Stimulated activated CD8-positive, alpha-beta memory T cell treated with anti-CD3 and anti-CD28 coated beads, Interleukin-4, amount 100 ng/mL, for 4 hours (primary cell): ENCODE measurements at places on chromosomes 3 and 15.

GRCh38 chr15:59437142-59437816 is 707 bp upstream of the FAM81A start:
- DNase-seq, result no peak

DNA sequence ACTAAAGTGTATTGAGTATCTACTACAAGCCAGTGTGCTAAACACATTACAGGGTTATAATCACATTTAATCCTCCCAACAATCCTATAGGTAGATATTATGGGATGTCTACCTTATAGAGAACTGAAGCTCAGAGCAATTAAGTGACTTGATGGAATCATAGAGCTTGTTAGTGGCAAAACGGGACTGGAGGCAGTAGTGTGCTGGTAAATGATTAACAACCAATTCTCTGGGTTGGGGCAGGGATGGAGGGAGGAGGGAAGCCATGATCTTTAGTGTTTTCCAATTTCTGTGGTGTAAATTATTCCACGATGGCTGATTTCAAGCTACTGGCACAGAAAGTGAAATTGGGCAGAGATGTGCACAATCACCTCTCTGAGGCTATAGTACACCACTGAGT is 18.5 kb upstream of the CSRNP1 start:
- DNase-seq, result no peak

DNA sequence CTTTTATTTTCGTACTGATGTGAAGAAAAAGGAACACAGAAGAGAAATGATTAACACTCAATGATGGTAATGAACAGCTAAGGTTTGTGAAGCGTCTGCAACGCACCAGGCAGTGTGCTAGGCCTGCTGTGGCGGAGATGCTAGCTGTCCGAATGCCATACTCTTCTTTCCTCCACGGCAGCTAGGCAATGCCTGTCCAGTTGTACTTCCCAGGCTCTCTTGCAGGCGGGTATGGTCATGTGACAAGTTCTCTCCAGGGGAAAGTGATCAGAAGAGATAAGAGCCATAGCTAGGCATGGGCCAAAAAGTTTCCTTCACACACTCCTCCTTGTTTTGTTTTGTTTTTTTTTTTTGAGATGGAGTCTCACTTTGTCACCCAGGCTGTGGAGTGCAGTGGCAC is 6.7 kb downstream of the TADA3 start:
- DNase-seq, result no peak

GRCh38 chr3:152964911-152965609 is 130.1 kb downstream of the P2RY1 start:
- no peak for DNase-seq

- no peak for DNase-seq
Observed at GRCh38 chr3:174403831-174404230, 455.3 kb upstream of the NAALADL2 start.
